RPMI7951 (cell line): ENCODE measurements at places on chromosomes 2 and 18.
A peak's percentile ranks its signal among the peaks of the same experiment; 100 is the strongest.

DNA sequence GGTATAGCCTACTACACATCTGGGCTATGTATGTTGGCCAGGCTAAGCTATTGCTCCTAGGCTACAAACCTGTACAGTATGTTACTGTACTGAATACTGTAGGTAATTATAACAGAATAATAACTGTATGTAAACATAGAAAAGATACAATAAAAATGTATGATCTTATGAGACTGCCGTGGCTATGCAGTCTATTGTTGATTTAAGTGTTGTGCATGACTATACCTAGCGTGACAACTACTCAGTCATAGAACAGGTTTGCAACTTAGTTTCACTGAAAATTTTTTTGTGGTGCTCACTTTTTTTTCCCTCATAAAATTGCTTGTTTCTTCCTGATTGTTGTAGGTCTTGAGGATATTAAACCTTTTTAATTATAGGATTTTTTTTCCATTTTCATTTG is 25.9 kb downstream of the KCMF1 start:
- DNase-seq = no peak

GRCh38 chr18:61569176-61569892 is 236.1 kb downstream of the CDH20 start:
- DNase-seq = peak; percentile 95

GRCh38 chr2:172039011-172039704 is 39.4 kb downstream of the METAP1D start:
- peak; percentile 53 for DNase-seq

DNA sequence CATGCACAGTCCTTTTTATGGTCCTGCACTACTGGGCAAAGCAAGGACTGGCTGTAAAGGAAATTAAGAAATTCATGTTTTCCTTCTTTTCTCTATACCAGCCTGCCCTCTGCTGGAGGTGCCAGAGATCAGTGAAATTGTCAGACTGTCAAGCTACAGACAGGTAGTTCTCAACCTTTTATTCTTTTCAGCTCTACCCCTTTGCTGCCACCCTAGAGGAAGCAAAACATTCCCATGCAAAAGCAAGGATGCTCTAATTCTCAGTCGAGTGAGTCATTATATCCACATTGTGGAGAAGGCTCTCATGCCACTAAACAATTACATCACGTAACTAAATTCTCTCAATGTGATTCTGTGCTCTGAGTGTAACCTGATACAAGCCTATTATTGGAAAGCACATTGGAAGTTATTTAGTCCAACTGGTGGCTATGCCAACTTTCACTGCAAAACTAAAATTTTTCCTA is 25.0 kb upstream of the RAPGEF4 start:
- peak; percentile 87 for DNase-seq

- DNase-seq = no peak
Observed at GRCh38 chr2:61775956-61776570, 77.8 kb downstream of the FAM161A start.

GRCh38 chr2:206343816-206344215 is 69.4 kb downstream of the ZDBF2 start:
- no peak for DNase-seq

DNA sequence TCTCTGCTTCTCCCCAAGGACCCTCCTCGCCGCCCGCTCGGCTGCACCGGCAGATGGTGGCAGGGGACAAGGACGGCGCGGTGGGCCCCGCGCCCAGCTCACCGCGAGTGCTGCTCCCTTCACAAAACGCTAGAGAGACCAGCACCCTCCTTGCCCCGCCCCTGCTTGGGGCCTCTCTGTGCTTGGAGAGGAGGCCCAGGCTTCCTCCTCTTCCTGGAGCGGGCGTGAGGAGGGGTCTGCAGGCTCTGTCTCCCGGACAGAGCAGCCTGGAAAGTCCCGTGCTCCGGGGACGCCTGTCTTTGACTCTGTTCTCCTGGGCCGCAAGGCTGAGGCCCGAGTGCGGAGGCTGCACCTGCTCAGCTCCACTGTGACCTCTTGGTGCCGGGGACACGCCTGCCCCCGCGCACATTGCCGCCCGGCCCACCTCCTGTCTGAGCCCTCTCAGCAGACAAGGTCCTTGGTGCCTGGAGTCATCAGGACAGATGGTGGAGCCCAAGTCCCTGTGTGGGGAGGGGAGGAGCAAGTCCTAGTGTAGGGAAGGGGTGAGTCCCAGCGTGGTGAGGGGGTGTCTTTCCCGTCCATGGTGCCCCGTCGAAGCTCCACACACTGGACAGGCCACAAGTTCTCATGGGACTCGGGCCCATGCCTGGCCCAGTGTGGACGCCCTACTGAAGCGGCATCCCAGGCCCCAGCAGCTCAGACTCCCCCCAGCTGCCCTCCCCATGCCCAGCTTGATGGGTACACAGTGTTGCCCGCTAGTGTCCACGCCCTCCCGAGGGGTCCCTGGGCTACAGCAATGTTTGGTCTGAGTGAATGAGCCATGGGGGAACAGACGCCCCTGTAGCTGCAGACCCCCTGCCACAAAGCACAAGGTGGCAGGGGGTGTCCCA is 33.8 kb downstream of the RTP5 start:
- no peak for DNase-seq
